CD4-positive, alpha-beta T cell treated with Interleukin-4 for 1 hour (primary cell): ENCODE measurements at places on chromosomes 5 and 9.

GRCh38 chr9:90783552-90783951 lies 18.1 kb upstream of the SYK start:
- no peak for DNase-seq

GRCh38 chr5:97266576-97266975 lies 83.5 kb upstream of the RIOK2 start:
- no peak for DNase-seq

DNA sequence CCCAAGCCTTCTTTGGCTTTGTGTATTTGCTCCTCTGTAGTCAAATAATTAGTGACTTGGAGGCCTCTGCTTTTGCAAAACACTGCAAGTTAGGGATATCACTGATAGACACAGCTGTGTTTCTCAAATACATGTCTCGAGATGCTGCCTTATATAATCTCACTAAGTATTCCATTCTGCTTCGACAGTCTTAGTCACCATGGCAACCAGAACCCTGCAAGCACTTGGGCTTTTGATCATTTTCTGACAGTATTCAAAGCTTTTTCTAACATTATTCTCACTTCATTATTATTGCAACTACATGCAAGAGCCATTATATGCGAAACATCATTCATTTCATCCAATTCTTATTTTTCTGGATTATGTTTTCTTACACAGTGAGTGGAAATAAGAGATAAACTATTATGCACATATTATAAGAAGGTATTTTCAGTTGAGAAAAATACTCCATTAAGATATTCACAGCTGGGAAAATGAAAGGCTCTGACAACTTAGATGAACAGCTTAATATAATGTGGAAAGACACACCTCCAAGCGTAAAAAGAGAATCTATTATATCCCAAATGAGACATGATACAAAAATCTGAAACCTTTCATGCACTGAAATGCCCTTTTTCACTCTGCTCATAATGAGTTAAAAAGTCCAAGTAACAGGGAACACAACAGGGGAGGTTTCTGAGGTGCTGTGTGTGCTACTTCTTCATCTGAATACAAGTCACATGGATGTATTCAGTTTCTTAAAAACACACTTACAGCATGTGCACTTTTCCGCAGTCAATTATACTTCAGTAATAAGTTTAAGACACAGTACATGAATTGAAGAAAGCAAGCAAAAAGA lies 93.9 kb downstream of the SCAI start:
- DNase-seq, result no peak

DNA sequence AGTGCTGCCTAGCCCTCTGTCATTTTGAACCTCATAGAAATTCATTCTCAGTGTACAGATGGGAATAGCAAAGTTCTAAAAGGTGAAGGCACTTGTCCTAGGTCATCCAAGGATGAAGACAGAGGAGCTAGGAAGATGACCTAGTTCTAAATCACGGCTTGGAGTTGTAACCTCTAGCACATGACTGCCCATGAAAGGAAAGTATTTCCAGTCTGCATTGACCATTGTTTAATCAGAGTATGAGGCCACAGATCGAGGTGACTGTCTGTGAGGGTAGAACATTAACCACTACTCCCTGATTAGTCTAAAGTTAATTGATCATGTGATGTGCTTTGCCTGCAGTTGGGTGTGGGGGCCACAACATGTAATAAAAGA lies 674 bp upstream of the TNFSF15 start:
- DNase-seq, result no peak

DNA sequence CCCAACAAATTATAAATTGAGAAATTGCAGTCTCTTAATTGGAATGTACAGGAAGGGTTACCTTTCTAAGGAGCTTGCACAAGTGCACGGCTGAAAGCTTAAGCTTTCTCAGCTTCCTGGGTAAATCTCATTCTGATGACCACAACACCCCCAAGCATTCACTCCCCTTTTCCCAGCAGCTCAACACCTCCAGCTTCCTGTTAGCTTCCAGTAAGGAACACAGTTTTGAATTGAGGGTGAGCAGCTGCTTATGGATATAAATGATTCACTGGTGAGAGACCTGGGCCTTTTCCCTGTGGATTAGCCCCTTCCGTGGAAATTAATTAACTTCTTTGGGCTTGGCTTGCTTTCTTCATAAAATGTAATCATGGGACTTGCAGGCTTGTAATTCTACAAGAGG lies 101.2 kb downstream of the SLC28A3 start:
- DNase-seq, result no peak

DNA sequence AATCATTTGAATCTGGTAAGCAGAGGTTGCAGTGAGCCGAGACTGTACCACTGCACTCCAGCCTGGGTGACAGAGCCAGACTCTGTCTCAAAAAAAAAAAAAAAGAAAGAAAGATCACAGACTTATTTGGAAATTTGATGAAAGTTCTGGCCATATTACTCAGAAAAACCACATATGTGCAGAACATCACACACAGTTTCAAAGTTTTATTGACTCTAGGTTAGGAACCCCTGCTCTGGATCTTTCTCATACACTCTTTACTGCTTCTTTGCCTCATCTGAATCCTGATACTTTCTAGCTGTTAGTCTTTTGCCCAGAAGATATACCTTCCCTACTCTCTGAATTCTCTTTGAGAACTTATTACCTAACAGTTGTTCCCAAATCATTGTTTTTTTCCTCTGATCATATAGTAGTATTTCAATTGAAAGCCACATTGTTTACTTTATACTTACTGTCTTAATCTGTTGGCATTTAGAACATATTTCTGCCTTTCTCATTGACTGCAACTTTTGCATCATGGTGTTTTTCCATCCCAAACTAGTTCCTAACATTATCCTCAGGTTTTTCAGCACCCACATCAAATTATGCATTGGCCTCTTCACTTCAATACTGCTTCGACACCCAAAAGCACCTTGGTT lies 68.7 kb downstream of the LNPEP start:
- DNase-seq, result no peak

DNA sequence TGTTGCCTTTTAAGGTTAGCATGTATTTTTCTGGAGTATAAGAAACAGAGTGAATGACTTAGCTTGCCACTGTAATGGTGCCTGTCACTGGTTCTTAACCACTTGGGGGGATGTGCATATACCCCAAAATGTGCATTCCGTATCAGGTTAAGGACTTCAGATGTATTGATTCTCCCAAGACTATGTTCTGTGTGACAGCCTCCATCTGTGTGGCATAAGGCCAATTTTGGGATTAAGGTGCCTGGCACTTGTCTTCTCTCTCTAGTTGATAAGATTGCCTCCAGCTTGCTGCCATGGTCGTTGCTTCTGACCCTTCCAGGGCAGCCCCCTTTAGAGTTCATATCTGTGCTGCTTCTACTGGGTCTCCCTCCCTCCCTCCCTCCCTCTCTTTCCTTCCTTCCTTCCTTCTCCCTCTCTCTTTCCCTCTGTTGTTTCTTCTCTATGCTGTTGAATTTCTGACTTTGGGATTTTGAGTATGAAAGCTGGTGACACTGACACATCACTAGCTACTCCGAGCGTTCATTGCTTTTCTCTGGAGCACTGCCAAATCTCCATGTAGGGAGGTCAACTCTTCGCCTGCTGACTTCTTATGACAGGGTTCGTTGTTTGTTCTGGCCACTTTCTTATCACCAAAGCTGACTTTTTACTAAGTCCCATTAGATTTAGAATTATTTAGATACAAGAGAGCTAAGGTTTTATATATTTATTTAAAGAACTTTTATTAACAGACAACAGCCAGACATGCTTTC lies 31.0 kb downstream of the TNFAIP8 start:
- no peak for DNase-seq

GRCh38 chr5:5195128-5195918 lies 55.2 kb downstream of the ADAMTS16 start:
- DNase-seq, result no peak

DNA sequence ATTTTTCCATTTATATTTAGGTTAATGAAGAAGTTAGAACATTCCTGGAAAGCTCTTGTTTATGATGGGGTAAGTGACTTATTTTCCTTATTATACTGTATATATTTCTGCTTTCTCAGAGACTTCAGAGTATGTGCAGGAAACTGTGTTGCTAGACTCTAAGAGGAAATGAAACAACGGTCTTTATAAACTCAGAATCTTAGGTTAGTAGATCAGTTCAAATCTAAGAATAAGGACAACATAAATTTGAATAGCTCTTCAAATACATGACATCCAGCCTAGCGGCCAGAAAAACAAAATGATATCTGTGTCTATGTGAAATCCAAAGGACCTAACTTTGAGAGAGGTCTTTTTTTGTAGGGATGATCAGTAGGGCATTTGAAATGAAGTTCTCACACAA lies 94.3 kb downstream of the PRKACG start:
- DNase-seq, result no peak

GRCh38 chr5:168417731-168418429 lies 68.4 kb upstream of the RARS1 start:
- no peak for DNase-seq

GRCh38 chr5:93580063-93580926 lies 724 bp downstream of the NR2F1-AS1 start:
- no peak for DNase-seq

- DNase-seq, result no peak
Measured at GRCh38 chr5:154238776-154239481, 48.4 kb downstream of the GALNT10 start.

- DNase-seq, result no peak
Measured at GRCh38 chr9:119601632-119602031, 232.4 kb upstream of the BRINP1 start.

GRCh38 chr9:76818271-76818670 lies 54.0 kb downstream of the PCA3 start:
- no peak for DNase-seq

DNA sequence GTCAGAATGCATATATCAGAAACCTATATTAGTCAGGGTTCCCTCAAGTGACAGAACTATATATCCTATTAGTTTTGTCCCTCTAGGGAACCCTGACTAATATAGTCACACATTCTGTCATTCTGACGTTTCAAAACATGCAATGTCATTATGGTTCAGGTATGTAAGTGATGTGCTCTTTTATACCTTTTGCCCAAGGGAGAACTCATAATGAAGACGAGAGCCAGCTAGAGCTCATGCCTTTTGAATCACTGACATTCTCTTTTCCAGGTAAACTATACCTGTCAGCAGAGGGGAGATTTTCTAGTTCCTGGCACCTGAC lies 576.7 kb downstream of the LRRC70 start:
- no peak for DNase-seq

DNA sequence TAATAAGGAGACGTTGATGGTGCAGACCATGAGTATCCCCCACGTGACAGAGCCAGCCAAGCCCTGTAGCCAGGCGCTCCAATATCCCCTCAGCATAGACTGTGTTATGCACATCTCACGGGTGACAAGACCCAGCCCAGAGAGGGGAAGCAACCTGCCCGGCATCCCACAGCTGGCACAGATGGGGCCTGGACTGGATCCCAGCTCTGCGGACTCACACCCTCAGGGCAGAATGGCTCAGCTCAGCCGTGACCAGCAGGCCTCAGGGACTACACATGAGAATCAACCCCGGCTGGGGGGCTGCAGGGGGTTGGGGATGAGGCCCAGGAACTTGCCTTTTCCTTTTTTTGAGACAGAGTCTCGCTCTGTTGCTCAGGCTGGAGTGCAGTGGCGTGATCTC lies 11.7 kb downstream of the FIBCD1 start:
- DNase-seq, result no peak

GRCh38 chr5:11905206-11905605 lies 960 bp upstream of the CTNND2 start:
- DNase-seq, result no peak

- no peak for DNase-seq
Measured at GRCh38 chr5:16852251-16853005, 83.7 kb downstream of the MYO10 start.

DNA sequence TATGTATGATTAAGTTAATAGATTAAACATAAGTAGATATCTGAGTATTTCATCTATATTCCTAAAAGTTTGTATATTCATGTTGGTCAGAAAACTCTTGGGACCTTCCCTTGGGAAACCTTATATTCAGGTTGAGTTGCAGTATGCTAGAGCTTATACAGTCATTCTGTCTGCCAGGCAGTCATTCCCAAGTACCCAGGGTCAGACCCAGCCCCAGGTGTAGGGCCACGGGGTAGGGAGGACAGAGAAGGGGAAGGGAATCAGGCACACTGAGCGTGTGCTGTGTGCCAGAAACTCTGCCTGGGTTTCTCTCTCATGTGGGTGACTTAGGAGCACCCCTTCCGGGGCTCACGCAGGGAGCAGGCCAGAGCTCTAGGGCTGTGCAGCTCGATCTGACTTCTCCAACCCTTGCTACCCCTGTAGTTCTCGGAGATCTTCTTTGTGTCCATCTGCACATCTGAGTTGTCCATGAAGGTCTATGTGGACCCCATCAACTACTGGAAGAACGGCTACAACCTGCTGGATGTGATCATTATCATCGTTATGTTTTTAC lies 28.2 kb downstream of the CATSPER3 start:
- DNase-seq, result no peak

GRCh38 chr9:128898382-128898781 lies 16.4 kb downstream of the LRRC8A start:
- no peak for DNase-seq

DNA sequence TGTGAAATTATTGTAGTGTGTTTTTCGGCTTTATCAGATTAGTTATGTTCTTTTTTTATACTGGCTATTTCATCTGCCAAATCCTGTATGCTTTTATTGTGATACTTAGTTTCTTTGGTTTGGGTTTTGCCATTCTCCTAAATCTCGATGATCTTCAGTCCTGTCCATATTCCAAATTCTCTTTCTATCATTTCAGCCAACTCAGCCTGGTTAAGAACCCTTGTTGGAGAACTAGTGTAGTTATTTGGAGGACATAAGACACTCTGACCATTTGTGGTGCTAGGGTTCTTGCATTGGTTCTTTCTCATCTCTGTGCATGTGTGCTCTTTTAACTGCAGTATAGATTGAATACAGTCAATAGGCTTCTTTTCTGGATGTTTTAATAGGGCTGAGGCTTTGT lies 187.0 kb upstream of the CCNH start:
- no peak for DNase-seq

DNA sequence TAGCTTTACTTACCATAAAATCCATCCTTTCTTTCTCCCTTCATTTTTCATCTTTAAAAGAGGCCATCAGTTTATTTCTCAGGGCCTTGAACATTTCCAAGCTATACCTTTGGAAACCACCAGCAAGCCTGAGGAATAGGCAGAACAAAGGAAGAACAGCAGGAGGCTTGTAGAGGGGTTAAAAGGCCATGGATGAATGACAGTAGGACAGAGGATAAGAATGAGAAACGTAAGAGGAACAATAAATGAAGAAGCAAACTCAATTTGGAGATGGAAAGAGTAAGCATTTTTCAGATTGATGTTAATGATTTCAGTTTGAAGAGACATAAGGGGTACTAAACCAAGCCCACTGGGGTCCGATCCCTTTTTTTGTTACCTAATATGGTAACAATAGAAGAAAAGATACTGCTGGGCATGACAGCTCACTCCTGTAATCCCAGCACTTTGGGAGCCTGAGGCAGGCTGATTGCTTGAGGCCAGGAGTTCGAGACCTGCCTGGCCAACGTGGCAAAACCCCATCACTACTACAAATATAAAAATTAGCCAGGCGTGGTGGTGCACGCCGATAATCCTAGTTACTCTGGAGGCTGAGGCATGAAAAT lies 106.6 kb upstream of the NMUR2 start:
- DNase-seq, result no peak

GRCh38 chr5:105218018-105218417 lies 1655.4 kb upstream of the NUDT12 start:
- DNase-seq, result no peak

- no peak for DNase-seq
Measured at GRCh38 chr5:98573834-98574320, 199.6 kb upstream of the RGMB start.
